ENCODE measurements at places on chromosomes 2 and 18.

GRCh38 chr2:71925268-71926088 lies 222.2 kb downstream of the CYP26B1 start:
- DNase-seq = no peak

DNA sequence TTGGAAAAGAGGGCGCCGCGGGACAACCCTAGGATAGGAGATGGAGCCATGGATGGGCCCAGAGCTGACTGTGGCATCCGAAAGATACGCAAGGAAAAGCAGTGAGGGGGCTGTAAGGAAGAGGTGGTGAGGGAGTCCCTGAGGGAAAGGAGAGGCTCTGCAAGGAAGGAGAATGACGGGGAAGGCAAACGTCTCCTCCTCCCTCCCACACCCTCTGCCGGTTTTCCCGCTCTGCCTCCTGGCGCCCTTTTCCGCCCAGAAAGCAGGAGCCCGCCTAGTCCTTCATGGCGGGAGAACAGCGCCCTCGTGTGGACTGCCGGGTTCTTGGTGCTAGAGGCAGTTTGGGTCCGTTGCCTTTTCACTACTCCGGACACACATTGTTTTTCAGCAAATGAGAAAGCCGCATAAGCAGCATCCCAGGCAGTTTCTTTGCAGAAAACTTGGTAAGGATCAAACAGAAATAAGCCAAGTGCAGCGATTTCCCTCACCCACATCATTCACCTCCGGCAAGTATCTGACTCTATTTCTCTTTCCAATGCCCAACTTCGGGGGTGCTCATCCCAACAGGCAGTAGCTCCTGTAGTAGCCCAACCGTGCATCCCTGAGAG lies 200.4 kb downstream of the INO80D start:
- DNase-seq = peak; percentile 15

GRCh38 chr2:156695020-156695419 lies 258.8 kb downstream of the GPD2 start:
- no peak for DNase-seq

DNA sequence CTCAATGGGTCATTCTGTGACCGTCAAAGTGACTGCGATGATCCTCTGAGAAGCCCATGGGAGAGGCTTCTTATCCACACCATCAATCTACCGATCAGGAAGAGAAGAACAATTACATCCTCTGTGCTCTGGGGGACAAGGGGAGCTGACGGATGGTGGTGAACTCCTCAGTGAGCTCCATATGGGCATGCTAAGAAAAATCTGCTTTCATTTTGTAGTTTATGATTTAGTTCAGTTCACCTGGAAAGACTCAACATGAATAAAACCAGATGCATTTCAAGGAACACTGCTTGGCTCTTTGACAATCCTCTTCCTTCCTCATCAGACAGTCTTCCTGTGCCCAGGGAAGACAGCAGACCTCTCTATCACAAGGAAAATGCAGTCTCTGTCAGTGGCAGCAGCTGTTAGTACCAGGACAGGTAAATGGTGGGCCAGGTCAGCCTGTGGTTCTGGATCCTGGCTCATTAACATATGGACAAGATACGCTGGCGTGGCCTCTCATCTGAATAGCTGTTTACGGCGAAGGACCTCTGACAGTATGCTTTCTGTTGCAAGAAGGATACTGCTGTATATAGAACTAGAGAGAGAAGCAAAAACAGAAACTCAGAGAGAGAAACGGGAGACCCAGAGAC lies 176.9 kb downstream of the BCL2 start:
- no peak for DNase-seq

DNA sequence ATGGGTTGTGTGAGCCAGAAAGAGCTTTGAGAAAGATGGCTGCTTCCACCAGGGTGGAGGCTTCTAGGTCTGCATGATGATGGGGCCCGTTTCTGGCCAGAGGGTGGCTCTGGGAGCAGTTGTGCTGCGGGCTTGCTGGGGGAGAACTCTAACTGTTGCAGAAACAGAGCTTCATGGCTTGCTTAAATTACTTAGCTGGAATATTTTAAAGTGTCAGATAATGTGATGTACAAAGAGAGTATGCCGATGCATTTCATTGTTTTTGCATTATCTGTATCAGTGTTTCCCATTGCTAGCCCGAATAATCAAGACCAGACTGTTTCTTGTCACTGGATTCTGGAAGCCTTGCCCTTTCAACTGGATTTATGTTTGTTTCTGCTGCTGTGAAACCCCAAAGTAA lies 6.3 kb upstream of the DRC1 start:
- no peak for DNase-seq

GRCh38 chr2:171056307-171056706 lies 104.4 kb downstream of the TLK1 start:
- DNase-seq = no peak

DNA sequence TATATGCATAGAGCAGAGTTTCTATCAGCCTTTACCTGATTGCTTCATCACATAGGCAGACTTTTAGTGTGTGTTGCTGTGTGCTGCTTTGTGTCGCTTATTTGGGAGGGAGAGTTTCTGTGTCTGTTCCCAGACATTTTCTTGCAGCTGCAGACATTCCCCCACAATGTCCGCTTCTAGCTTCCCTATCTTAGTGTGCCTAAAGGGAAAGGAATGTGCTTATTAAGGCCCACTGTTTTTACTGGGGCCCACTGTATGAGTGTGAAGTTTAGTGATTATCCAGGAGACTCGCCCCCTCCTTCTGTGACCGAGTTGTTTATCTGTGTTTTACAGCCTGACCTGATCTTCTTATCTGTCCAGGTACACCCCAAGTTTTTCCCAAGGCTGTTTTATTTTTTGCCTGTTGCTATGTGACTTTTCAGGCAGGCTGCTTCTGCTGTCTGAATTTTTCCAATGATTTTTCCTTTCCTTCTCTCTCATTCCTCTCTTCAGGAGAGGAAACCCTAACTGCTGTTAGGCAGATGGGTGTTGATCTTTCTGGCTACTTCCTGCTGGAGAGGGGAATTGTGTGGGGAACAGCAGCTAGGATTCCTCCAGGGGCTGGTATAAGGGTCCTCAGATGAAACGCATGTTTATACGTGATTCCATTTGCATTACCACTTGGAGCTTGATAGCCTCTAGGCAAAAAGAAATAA lies 47.6 kb downstream of the STK17B start:
- no peak for DNase-seq
